Retina (tissue), 1 donor: ENCODE measurements at places on chromosomes 3 and 15.

DNA sequence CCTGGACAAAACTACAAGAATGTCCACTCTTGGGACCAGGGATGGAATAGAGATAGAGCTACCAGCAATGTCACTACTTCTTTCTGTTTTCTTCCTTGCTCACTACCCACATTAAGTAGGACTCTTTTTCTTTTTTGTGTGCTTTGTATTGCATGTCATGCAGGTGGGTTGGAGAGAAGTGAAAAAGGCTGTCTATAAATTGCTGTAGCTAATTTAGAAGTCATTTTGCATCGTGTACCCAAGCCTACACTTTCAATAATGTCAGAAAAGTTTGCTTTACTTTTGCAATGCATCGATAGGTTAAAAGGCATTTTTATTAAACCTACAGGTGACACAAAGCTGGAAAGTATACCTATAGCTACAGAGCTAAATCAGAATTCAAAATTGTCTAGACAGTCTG lies 58.9 kb downstream of the GTF2E1 start:
- no peak for DNase-seq

- DNase-seq, result no peak
Measured at GRCh38 chr3:133649486-133650068, 12.2 kb downstream of the TOPBP1 start.

DNA sequence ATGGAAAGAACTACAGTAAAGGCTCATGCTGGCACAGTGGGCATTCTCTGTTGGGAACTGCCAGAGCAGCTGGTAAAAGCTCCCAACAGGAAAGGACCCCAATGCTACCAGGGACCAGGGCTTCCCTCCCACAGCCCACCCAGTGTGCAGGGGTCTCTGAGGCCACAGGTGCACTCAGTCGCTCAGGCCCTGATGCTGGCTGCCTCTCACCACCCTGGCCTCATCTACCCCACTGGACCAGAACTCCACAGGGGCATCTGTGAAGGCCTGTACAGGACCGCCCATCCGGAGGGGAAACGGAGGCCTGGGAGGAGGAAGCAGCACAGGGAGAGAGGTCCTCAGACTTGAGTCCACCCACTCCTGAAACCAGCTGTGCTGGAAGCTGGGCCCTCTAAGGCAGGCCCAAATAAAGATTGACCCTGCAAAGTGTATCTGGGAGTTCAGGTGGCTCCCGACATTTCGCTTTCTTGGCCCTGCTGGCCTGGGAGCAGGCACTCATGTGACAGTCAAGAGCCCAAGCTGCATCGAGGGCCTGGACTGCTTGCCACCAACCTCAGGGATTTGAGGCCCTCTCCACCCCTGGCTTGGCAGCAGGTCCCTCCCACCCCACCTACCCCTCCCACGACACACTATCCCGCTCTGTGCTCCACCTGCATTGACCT lies 12.7 kb downstream of the KLF15 start:
- DNase-seq, result no peak

DNA sequence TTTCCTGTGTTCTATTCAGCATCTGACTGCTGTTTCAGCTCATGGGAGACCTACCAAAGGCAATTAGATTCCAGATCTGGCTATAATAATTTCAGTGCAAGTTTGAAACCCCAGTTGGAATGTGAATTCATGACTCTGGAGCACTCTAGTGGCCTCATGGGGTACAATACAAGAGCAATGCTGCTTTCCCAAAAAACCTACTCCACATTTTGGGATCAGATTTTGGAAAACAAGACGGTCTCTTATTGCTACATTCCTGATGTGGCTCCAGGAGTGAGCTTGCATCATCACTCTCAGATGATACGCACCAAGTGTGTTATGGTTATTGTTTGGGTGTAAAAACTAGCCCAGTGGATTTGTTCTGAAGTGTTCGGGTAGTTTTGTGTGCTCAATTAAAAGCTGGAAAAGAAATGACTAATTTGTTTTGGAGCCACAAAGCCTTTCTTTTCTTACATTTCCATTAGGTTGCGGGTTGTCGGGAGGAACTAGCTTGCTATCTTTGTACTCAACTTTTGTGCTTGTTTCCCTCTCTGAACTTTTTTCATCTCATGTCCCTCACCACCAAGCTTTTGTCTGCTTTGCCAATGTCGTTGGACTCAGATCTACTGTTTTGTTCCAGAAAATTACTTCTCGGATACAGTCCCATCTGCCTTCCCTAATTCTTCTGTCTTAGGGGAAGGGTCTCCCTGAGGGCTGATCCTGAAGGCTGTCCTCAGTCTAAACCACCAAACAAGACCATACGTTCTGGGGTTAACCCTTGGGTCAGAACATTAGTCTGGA lies 272.1 kb downstream of the BBX start:
- no peak for DNase-seq

- no peak for DNase-seq
Measured at GRCh38 chr15:70374096-70374495, 276.4 kb upstream of the TLE3 start.

GRCh38 chr3:175199961-175200360 lies 340.8 kb downstream of the NAALADL2 start:
- DNase-seq, result no peak

- DNase-seq, result no peak
Measured at GRCh38 chr3:140699516-140700231, 21.8 kb downstream of the TRIM42 start.

- no peak for DNase-seq
Measured at GRCh38 chr3:59429198-59429597, 379.4 kb upstream of the CFAP20DC start.

GRCh38 chr15:52925130-52925529 lies 135.0 kb upstream of the ONECUT1 start:
- no peak for DNase-seq

GRCh38 chr15:65998486-65998885 lies 129.2 kb downstream of the RAB11A start:
- no peak for DNase-seq

DNA sequence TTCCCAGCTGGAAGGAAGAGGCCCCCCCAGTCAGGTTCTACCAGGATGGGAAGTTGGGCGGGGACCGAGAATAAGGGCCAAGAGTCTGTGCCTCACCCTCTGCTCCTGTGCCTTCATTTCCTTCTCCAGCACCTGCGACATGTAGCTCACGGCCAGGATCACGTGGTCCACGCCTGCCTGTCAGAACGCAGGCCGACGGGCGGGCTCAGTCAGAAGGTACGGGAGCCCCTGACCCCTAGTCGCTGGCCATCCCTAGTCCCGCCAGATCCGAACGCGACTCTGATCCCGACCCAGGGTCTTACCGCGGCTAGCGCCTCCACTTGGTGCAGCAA lies 489 bp downstream of the GMPPB start:
- DNase-seq, result no peak

DNA sequence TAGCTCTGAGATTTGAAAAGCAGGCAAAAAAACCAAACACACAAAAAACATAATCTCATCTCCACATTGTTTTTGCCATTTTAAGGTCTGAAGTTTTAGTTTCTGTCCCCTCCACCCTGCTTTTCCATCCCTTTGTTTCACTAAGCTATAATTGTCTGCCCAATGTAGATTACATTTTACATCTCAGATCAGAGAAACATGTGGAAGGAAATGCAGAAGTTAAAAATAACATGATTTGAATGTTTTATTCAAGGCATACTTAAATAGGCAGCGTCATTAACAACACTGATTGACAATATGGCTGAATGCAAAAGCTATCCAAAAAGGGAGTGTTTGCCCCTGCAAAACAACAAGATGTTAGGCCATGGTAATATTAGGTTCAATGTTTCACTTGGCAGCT lies 448.1 kb upstream of the ZNF385D start:
- DNase-seq, result no peak

DNA sequence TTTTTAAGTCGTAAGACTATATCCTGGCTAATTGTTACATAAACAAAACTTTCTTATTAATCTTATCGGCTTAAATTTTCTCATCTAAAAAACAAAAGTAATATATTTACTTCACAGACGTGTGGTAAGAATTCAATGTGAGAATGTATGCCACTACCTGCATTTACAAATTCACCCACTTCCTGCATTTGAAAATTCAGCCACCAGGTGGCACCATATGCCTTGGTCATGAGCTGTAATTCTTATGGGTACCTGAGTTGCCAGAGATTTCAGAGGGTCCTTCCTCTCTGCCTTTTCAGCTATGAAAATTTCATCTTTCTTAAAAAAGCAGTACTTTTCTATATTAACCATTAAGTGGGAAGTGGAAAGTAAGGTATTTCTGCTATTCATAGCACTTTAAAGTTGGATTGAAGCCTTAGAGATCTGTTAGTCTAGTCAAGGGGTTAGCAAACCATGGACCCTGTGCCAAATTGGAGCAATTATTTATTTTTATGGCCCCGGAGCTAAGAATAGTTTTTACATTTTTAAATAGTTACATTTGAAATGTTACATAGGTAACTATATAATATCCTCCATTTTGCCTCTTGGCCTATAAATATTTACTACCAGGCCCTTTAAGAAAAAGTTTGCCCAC lies 127.8 kb downstream of the HCN4 start:
- peak; percentile 50 for DNase-seq

DNA sequence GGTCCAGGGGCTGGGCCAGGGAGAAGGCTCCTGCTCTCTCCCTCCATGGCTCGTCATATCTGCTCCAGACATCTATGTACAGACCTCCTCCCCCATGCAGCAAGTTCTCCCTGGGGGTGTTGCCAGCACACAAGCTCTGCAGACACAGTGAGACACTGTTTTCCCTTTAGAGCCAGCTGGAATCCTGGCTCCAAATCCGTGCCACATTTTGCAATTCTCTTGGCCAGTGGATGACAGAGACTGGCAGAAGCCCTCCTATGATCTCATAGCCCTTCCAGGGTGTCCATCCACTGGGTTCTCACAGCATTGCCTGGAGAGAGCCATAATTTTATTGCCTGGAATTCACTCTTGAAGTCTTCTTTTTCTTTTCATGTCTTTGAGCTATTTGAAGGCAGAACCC lies 203.9 kb downstream of the TLE3 start:
- DNase-seq, result peak; percentile 84

GRCh38 chr15:99090011-99090699 lies 14.7 kb upstream of the SYNM start:
- no peak for DNase-seq

DNA sequence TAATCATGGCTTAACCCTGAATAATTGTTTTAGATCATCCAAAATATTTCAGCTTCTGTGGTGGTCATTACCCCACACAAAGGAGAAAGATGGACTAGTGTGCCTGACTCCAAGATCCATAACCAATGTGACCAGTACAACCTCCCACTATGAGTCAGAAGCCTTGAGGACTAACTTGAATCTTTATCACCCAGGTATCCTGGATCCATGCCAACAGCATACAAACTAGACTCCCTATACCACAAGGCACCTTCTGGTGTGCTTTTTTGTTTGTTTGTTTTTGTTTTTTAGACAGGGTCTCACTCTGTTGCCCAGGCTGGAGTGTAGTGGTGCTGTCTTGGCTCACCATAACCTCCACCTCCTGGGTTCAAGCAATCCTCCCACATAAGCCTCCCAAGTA lies 317.7 kb downstream of the VPS13C start:
- no peak for DNase-seq

DNA sequence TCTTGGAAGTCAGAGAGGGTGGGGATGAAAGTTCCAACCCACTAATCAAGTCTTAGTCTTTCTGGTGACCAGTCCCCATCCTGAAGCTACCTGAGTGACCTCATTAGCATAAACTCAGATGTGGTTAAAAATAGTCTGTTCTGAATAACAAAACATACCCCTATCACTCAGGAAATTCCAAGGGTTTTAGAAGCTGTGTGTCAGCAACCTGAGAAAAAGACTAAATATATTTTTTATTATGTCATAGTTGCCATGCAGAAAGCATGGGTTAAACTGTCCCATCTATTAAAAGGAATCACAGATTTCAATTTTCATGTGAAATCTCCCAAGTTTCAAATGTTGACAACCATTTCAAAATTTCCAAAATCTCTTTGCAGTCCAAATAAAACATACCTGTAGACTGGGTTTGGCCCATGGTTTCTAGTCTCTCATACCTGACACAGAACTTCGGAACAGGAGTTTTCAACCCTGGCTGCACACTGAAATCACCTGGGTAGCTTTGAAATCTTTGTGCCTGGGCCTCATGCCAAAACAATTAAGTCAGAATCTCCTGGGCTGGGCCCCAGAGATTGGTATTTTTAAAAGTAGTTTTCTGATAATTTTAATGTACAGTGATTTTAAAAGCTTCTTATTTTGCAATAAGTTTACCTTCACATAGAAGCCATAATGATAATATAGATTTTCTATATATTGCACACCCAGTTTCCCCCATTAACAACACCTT lies 476.3 kb downstream of the RBMS3 start:
- no peak for DNase-seq

GRCh38 chr3:194587438-194587931 lies 45.7 kb downstream of the TMEM44 start:
- DNase-seq, result no peak
